ENCODE measurements at places on chromosomes 2 and 18. TPM values are rescaled to one million over a fixed set of nuclear protein-coding genes. Genes with fewer than 3 reads are reported as not detected.

RFX8 gene
- total RNA-seq = 0.66 TPM

CNGA3 gene
- total RNA-seq = 4.9 TPM

VWA3B gene
- total RNA-seq = 4.1 TPM

BCL11A gene
- 29.5 TPM for total RNA-seq

PROC gene
- 2.5 TPM for total RNA-seq

SNORC gene
- 3.1 TPM for total RNA-seq

GRCh38 chr18:31553800-31554199 is 37.9 kb upstream of the TTR start:
- H3K27me3 ChIP-seq = no peaks in the 10 kb centered on the region
- no peak overlapping the region for H3K27ac ChIP-seq
- H3K4me3 ChIP-seq = no peak overlapping the region
- no peak for DNase-seq
- H3K36me3 ChIP-seq = no peaks in the 10 kb centered on the region

GRCh38 chr2:135255208-135255607 is 203.1 kb downstream of the RAB3GAP1 start:
- H3K36me3 ChIP-seq = no peaks in the 10 kb centered on the region
- no peak overlapping the region for H3K27ac ChIP-seq
- DNase-seq = no peak
- H3K27me3 ChIP-seq = no peaks in the 10 kb centered on the region
- H3K4me1 ChIP-seq = no peaks in the 10 kb centered on the region

- no peaks in the 10 kb centered on the region for H3K36me3 ChIP-seq
- H3K4me1 ChIP-seq = no peaks in the 10 kb centered on the region
- DNase-seq = no peak
- no peaks in the 10 kb centered on the region for H3K27me3 ChIP-seq
- no peak overlapping the region for H3K27ac ChIP-seq
Measured at GRCh38 chr2:31097962-31098613, 40.2 kb downstream of the GALNT14 start.

GRCh38 chr2:158529379-158530259 is 72.9 kb downstream of the PKP4 start:
- H3K4me3 ChIP-seq = no peak overlapping the region
- no peak for DNase-seq
- no peaks in the 10 kb centered on the region for H3K36me3 ChIP-seq
- H3K27me3 ChIP-seq = no peaks in the 10 kb centered on the region

DNA sequence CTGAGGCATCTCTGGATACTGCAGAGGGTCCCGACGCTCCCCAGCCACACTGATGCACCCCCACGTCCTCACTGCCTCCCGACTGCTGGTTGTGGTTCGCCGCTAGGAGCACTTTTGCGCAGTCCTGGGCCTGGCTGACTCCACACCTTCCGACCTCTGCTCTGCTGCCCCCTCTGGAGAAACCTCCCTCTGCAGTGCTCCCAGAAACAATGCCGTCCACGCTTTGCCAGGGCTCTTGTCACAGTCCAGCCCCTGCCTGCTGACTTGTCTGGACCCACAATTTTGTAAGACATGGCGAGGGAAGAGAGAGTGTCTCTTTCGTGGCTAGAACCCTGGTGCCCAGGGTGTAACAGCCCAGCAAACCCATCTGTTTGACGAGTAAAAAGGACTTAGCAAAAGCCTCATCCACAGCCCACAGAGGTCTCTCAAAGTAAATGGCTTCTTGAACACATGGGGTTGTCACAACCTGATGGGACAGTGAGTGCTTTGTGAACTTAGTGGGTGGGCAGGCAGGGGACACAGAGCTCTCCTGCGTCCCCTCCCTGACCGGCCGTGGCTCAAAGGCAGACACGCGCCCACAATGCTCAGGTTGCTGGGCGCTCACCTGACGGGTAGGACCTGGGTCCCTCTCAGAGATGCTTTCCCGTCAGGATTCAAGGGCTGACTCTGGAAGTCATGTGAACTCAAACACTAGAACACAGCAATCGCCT is 4.0 kb downstream of the COPS9 start:
- H3K4me1 ChIP-seq = peaks cover 25% of the 10 kb centered on the region
- H3K36me3 ChIP-seq = peaks cover 73% of the 10 kb centered on the region
- no peak for DNase-seq
- H3K4me3 ChIP-seq = no peak overlapping the region
- no peaks in the 10 kb centered on the region for H3K27me3 ChIP-seq

Data from spinal cord (tissue), 10 donors.